Upper lobe of left lung (tissue), 6 donors: ENCODE measurements at places on chromosomes 12 and 14.

DNA sequence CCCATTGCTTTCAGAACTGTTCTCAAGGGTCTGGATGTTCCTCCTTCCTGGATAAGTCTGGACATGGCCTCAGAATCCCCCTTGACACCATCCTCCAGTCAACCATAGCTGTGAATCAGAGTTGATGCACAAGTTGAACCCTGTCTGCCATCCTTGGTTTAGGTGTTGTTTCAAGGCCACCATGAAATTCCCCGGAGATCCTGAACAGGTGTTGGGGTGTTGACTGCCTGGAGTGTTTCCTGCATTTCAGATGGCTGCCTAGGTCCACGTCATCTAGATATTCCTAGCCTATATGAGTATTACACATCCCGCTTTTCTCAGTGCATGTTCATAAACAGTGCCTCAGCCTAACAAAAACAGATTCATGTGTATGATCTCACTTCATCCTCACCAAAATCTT lies 86.7 kb upstream of the PWP1 start:
- no peaks in the 10 kb centered on the region for H3K27me3 ChIP-seq
- no peak overlapping the region for H3K27ac ChIP-seq
- DNase-seq: no peak
- H3K4me3 ChIP-seq: no peak overlapping the region
- no peaks in the 10 kb centered on the region for H3K4me1 ChIP-seq

GRCh38 chr14:68774771-68775613 lies 17.9 kb downstream of the ZFP36L1 start:
- no peaks in the 10 kb centered on the region for H3K27me3 ChIP-seq
- no peaks in the 10 kb centered on the region for H3K36me3 ChIP-seq
- no peak overlapping the region for H3K4me3 ChIP-seq
- peaks cover 39% of the 10 kb centered on the region for H3K4me1 ChIP-seq

- H3K27me3 ChIP-seq: no peaks in the 10 kb centered on the region
- H3K36me3 ChIP-seq: no peaks in the 10 kb centered on the region
- H3K27ac ChIP-seq: peak overlapping the region; percentile 87
- peaks cover 50% of the 10 kb centered on the region for H3K4me1 ChIP-seq
- H3K4me3 ChIP-seq: no peak overlapping the region
- DNase-seq: peak; percentile 21
Observed at GRCh38 chr14:68781161-68782021, 11.5 kb downstream of the ZFP36L1 start.

DNA sequence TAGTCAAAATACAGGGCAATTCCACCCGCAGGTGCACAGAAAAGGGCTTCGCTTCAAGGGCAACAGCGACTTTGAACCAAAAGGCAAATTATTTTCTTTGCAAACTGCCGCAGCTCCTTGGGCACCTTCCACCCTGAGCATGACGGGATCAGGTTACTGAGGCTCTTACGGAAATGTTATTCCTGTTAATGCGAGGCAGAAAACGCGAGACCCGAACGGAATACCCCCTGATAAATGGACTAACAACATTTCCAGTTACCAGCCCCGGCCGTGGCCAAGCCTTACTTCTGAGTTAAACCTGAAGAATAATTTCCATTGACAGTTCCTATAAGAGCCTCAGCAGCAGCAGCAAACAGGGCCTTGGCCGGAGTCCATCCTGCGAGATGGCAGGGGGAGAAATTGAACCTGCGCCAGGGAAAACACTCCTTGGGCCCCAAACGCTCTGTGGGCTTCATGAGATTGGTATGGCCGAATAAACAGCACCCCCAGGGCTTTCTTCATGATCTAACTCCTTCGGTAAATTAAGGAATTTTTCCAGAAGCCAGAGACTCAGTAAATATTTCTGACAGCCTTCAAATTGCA lies 70.0 kb upstream of the DICER1 start:
- H3K4me1 ChIP-seq: peaks cover 8% of the 10 kb centered on the region
- no peak overlapping the region for H3K27ac ChIP-seq

DNA sequence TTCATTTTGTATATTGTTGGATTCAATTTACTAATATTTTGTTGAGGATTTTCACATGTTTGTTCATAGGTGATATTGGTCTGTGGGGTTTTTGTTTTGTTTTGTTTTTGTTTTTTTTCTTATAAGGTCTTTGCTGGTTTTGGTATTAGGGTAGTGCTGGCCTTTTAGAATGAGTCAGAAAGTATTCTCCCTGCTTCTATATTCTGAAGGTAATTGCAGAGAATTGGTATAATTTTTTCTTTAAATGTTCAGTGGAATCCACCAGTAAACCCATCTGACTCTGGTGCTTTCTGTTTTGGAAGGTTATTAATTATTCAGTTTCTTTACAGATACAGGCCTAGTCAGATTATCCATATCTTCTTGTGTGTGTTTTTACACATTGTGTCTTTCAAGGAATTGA lies 8.9 kb downstream of the TOGARAM1 start:
- H3K4me3 ChIP-seq: no peak overlapping the region
- H3K27me3 ChIP-seq: no peaks in the 10 kb centered on the region
- peaks cover 33% of the 10 kb centered on the region for H3K4me1 ChIP-seq
- no peaks in the 10 kb centered on the region for H3K36me3 ChIP-seq
- H3K27ac ChIP-seq: no peak overlapping the region
